ENCODE measurements at places on chromosomes 11 and 22.

DNA sequence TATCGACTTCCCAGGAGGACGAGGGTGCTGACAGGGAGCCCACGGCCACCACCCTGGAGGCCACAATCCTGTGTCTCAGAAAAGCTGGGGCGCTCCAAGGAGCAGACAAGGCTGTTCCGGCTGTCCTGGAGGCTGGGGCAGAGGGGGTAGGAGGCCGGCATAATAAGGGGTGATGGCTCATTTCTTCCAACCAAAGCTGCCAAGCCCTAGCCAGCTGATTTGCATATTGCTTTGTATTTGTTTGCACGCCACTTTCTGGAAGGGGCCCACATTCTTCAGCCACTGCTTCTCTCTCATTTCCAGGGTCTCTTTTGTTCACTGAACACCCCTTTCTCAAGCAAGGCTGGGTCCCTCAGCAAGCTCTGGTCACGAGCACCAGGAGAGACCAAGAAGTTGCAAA is 4.7 kb downstream of the PDE2A start:
- ATAC-seq, result no peak

GRCh38 chr11:132744771-132745170 is 787.5 kb downstream of the OPCML start:
- ATAC-seq, result no peak

- no peak for ATAC-seq
Measured at GRCh38 chr11:6393989-6394670, 3.9 kb downstream of the SMPD1 start.

GRCh38 chr11:105046898-105047579 is 1.9 kb upstream of the CARD16 start:
- ATAC-seq, result no peak

GRCh38 chr11:56152333-56152732 is 7.8 kb downstream of the OR8K5 start:
- ATAC-seq, result no peak

DNA sequence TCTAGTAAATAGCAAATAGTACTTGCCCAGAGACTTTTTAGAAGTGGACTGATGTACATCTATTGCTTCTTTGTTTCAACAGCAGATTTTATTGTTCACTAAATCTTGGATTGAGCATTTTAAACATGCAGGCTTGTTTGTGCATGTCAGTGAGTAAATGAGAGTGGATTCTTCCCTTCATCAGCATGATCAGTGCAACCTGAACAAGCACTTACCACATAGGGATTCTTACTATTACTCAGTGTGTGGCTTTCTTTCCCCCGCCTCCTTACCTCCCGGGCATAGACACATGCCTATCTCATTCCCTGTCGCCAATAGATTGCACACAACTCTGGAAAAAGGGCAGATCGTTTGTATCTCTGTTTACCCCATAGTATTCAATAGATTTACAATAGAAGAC is 197.5 kb downstream of the C11orf87 start:
- ATAC-seq, result no peak

- no peak for ATAC-seq
Measured at GRCh38 chr11:11805228-11805627, 36.5 kb upstream of the USP47 start.

- no peak for ATAC-seq
Measured at GRCh38 chr22:37206118-37206840, 6.0 kb downstream of the SSTR3 start.

DNA sequence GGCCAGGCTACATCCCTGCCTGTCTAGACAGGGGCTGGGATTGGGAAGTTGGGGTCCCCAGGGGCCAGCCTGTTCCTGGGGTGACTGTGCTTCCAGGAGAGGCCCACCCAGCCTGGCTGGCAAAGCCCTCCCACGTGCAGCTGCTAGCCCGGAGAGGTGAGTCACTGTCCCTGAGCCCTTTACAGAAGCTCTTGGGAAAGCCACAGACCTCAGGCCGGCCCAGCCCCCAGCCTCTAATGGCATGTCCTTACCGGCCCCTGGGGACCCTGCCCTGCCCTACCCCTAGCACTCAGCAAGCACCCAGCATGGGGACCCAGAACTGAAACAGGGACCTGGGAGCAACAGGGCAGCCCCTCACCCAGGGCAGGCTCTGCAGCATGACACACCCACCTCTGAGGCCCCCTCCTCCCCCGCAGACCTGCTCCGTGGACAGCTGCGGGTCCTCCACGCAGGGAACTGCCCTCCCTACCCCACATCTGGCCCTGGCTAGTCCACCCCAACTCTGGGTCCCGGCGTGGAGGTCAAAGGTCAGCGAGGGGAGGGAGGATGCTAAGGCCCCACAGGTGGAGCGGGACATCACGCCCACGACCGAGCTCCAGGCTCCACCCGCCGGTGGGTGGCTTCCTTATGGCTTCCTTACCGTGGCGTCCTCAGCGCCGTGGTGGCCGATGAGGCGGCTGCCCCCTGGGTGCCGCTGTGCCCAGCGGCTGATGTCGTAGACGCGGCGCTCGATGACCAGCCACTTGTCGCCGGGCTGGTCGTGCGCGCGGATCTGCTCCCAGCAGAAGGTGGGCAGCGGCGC is 615 bp downstream of the FADS3 start:
- peak; percentile 35 for ATAC-seq

GRCh38 chr11:97525273-97525672 is 1135.5 kb downstream of the JRKL start:
- no peak for ATAC-seq

DNA sequence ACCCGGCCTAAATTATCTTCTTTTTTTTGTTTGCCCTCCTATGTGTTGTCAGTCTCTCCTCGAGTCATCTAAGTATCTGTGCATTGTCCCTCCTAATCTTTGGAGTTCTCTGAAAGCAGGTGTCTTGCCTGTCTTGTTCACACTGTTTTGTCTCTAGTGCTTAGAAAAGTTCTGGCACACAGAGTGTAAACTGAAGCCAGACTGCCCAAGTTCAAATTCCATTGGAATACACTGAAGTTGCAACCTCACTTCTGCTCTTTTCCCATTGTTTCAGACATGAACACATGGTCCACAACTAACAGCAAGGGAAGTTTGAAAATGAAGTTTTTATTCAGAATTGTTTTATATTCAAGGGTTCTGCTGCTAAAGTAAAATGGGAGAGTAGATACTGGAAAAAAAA is 38.7 kb downstream of the PAX6 start:
- no peak for ATAC-seq

DNA sequence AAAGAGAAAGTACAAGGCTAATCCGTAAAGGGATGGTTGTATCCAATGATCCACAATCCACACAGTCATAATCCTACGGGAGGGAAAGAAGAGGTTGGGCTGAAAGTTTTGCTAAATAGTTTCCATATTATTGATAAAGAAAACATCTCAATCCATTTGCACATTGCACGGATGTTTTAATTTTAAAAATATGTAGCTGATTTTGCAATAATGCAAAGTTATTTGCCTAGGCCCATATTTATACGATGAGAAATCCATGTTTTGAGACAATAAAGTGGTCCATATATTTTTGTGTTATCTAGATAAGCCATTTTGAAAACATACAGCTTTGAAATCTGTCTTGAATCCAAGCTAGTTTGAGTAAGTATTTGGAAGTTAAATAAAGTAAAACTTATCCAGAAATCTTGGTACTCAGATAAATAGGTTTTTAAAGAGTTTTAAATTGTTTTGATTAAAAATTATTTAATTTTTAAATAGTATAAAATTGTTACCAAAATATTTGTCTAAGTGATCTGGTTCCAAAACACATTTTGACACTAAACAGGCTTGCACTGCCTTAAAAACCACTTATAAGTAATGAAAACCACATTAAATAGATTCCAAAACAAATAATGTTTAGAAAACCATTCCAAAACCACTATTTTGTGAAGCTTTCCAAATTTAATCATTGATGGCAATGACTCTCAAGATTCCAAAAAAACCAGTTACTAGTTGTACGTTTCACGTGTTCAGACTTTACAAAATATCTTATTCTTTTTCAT is 38.2 kb upstream of the PAMR1 start:
- no peak for ATAC-seq

- ATAC-seq, result no peak
Measured at GRCh38 chr11:66247295-66247694, 21.1 kb upstream of the RAB1B start.

DNA sequence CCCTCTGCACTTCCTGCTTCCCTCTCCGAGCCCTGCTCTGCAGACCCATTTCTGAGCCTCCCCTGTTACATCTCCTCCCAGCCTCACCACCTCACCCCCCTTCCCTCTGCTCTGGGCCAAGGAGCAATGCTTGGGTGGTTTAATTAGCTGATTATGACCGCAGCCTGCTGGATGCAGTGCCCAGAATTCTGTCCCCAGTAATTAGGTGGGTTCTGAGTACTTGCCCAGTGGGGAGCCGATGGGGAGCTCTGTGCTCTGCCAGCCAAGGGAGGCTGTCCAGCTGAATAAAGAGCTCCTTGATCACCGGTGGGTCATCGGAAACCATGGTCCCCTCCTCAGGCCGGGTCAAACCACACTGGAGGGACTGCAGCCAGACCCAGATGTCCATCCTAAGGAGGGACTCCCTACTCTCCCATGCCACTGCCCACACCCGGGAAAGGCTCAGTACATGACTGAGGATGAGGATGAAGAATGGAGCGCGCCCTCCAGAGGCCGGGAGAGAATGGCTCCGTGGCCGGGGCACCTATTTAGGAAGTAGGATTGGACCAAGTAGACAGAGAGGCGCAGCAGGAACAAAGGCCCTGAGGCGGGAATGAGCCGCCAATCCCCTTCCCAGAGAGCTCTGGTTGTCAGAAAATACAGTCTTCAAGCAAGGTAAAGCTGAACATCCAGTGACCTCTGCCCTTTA is 9.1 kb downstream of the ARRB1 start:
- no peak for ATAC-seq

DNA sequence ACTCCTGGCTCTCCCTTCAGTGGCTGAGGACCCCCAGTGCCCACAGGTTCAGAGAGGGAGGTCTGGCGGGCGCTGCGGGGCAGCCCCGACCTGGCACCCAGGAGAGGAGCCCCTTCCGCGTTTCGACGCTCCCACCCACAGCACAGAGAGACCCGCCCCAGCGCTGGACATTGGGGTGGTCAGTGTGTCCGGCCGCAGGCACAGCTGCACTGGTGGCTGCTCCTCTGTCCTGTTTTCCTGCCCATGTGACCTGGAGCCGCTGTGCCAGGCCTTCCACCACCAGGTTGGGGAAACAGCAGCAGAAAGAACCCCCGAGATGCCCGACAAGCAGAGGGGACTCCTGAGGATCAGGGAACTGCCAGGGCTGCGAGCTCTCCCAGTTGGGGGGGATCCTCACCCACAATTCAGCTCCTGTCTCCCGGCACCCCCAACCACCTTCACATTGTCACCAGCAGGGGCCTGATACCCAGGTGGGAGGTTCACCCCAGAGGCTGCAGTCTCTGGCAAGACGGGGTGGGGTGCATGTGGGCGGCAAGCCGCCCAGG is 13.6 kb downstream of the KRTAP5-5 start:
- ATAC-seq, result no peak

GRCh38 chr11:130561441-130561881 is 113.0 kb downstream of the ADAMTS15 start:
- no peak for ATAC-seq

DNA sequence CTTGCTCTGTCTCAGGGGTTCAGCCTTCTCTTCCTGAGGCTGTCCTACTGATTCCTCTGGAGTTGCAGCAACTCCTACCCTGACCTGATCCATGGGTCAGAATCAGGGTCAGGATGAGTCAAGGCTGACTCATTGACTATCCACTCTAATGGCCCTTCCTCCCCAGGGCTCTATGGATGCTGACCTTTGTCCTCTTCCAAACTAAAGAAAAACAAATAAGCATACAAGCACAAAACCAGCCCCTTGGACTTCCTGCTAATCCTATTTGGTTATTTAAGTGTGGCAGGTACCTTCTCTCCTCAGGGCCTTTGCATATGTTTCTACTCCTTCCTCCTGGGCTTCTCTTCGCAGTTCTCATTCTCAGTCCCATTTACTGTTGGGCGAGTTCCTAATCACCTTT is 204.5 kb upstream of the NAV2 start:
- no peak for ATAC-seq

DNA sequence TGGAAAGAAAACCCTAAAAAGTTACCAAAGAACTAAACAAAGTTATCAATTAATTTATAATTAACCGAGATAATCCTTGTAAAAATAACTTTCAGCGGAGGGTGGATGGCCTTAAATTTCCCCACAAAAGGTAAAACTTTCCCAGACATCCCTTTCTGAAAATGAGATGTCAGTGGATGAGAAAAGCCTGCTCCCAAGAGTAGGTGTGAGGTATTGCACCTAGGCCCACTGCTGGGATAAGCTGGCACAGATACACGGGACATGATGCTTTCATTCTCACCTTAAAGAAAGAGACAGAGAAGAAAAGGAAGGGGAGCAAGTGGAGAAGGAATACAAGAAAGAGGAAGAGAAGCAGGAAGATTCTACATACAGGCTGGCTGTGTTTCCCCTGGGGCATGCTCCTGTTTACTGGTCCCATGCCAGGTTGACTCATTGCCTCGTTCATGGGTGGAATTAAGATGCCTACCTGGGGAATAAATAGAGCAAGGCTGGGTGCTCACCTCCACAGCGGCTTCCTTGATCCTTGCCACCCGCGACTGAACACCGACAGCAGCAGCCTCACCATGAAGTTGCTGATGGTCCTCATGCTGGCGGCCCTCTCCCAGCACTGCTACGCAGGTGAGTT is at the start of gene SCGB2A2:
TSS of gene SCGB2A2 (plus strand) at position 505 of the 625 bp plus-strand sequence. CDS start at position 564, 59 bp downstream.
- no peak for ATAC-seq

GRCh38 chr11:120750647-120751549 is 239.3 kb downstream of the GRIK4 start:
- no peak for ATAC-seq

DNA sequence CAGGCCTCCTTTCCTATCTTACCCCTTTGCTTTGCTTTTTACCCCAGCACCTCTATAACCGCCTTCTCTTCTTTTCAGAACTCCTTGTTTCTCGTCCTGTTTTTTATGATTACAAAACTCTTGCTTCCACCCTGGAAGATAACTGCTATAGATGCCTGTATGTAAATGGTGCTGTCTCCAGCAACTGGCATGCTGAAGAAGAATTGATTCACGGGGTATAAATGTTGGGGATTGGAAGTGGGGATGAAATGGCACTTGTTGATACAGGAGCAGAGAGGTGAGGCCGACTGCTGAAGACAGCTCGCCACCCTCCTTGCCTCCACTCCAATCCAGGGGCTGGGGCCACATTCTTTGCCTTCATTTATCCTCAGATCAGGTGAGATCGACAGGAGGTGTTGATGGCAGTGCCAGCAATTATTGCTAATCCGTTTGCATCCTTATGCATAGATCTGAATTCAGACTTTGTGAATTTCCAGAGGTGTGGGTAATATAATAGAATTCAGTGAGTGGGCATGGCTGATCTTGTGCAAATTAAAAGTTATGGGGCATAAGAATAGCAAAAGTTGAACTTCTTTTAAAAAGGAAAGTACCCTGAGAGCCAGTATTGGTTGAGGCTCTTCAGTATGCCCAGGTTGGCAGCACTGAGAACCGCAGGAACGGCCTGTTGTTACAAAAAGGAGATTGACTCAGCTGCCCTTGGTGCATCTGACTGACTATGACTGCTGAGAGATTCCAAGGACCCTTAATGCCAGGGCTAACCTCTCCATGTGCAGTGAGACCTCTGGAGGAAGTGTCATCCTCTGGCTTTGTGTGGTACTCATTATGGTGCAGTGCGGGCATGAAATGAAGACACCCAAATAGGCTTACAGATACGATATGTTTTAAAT is 5.3 kb downstream of the NEAT1 start:
- peak; percentile 2 for ATAC-seq
